NCI-H2107 (cell line): ENCODE measurements at places on chromosomes 5 and 9.

DNA sequence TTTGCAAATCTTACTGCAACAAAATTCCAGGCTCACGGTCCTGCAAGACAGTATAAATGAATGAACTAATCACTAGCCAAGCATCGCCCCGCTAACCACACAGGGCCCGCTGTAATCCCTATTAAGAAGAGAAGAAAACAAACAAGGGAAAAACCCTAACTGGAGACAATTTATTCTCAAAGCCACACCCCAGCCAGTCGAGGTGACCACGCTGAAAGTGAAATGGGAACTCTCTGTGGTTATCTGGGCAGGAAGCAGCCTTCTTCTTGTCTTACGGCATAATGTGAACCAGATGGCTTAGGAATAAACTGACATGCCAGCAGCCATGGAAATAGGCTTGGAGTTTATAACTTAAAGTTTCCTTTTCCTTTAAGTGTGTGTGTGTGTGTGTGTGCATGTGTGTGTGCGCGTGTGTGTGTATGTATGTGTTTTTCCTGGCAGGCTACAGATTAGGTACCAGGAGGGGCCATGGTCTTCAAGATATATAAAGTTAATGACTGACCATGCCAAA, 120.2 kb downstream of the SEMA6A start:
- no peak for DNase-seq

DNA sequence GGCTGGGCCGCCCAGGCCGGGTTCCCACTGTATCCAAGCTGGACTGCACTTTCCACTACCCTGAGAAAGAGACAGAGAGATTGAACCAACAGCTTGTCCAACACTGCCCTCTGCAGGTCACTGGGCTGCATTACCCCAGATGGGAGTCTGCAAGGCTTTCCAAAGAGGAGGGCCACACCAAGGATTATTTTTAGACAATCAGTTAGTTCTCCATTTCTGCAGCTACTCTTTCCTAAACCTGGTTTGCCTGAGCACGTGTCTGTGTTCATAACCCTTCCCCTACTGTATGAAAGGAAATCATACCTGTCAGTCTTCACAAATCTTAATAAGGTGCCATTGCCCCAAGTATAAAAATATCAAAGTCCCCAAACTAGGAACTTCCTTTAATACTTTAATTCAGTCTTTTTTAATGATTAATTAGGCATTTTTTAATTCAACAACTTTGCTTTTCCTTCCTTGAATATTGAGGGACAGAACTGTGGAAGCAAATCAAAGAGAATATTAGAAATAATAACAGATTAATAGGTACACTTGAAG, 13.4 kb upstream of the FGF1 start:
- DNase-seq: no peak

- DNase-seq: no peak
Observed at GRCh38 chr5:160787240-160787639, 64.8 kb downstream of the ATP10B start.

- DNase-seq: no peak
Observed at GRCh38 chr9:86909388-86909787, 37.9 kb downstream of the GAS1 start.

DNA sequence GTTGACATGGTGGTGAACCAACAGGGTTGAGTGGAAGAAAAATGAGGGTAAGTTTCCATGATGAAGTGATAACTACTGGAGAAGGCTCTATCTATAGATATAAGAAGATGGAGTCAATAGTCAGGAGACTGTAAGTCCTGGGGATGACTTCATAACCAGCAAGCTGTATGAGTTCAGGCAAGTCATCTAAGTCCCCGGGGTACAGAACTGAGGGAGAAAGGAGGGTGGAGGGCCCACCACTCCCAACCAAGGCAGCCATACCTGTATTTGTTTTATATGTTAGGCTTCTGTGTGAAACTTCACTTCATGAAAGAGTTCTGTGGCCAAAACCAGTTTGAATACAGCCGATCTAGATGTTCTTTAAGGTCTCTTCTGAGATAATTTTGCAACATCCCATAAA, 53.3 kb upstream of the IFNE start:
- DNase-seq: no peak

GRCh38 chr9:80932181-80932580, 757.2 kb downstream of the TLE1 start:
- DNase-seq: no peak

DNA sequence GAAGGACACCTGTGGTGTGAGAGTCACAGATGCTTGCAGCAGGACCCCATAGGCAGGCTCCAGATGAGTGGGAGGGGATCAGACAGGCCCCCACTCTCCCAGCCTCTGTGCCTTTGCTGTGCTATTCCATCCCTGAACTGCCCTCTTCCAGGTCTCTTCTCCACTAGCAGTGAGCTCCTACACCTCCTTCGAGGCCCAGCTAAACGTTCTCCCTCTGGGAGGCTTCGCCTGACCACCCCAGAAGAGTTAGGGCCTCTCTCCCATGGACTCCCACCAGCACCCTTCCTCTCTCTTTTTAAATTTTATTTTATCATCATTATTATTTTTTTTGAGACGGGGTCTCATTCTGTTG, 35.9 kb upstream of the STRBP start:
- DNase-seq: no peak

- DNase-seq: no peak
Observed at GRCh38 chr9:70043285-70043684, 363 bp upstream of the MAMDC2 start.

DNA sequence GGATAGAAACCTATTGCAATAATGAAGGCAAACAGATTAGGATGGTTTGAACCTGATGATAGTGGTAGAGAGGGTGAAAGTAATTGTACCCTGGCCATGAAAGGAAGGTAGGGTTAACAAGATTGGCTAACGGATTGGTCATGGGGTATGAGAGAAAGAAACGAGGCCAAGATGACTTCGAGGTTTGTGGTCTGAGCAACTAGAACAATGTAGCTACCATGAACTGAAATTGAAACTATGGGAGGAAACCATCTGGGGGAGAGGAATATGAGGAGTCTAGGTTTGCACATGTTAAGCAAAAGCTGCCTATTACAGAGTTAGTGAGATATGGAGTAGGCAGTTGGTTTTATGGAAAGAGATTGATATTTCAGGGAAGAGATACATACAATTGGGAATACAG, 406.0 kb downstream of the PRELID2 start:
- no peak for DNase-seq

GRCh38 chr9:133981589-133981957, 10.6 kb downstream of the VAV2 start:
- no peak for DNase-seq

DNA sequence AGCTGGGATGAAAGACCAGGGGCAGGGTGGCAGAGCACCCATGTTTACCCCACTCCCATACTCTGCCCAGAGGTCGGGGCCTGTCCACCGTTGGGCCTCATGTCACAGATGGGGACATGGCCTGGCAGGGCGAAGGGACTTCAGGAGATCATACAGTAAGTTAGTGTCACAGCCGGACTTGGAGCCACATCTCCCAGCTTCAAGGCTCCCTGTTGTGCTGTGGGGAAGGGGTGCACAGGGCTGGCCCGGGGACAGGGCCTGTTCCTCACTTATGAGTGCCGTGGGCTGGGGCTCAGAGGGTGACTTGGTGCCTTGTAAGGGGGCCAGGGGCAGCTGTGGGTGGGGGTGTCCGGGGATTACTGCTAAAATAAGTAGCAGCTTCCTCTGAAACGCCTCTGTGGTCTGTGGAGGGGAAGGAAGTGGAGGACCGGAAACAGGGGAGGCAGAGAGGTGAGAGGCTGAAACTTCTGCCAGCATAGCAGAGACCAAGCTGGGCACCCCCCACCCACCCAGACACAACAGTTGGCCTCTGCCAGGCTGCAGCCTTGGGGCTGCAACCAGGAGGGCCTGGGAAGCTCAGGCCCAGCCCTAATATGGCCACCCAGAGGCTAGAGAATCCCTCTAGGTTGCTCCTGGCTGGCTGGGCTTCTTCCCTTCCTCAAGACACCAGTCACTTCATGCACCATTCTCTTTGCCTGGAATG, 41.1 kb upstream of the NEK6 start:
- no peak for DNase-seq

DNA sequence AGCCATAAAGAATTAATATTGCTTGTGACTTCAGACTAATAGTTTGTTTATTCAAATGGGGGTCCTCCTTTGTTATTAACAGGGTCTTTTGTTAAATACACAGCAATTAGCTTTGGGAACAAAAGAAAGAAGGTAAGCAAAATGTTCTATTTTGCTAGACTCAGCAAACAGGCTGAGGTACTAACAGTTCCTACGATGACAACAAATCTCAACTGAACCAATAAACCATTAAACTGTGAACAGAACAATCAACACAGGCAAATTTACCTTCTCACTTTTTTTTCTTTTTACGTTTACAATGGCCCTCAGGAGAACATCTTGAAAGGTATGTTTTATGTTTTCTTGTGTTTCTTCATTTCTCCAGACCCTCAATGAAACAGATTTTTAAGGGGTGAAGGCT, 207.2 kb downstream of the NFIB start:
- no peak for DNase-seq

DNA sequence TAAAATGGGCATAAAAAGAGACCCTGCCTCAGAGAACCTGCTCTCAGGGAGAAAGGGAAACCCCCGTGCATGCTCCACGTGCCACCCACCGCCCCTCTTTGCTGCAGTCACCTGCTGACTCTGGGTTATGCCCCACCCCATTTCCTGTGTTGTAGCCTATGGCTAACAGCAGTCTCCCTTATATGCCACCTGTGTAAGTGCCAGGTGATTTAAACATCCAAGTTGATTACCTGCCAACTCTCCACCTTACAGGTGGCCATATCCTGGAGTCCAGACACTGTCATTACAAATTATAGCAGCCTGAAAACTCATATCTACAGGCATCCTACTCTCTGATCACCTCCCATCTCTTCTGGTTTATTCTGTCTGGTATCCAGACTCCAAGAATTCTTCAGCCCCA, 242.6 kb downstream of the HSPA4 start:
- DNase-seq: no peak

DNA sequence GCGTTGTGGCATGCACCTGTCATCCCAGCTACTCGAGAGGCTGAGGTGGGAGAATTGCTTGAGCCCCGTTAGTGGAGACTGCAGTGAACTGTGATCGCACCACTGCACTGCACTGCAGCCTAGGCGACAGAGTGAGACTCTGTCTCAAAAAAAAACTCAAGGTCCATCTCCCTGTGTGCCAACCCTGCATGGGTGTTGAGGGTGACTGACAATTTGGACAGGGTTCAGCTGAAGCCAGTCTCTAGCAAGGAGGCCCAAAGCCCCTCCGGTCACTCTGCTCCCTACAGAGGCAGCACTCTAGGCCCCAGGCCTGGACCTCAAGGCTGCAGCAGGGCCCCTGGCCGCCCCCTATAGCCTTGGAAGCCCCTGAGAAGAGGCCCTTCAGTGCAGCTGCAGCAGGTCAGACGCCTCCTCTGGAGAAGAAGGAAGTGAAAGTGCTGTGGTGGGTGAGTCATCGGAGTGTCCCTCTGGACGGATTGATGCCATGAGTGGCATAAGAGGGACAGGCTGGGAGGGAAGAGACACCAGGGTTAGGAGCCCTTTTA, 39.2 kb upstream of the NEK6 start:
- DNase-seq: no peak

GRCh38 chr9:111037356-111037707, 938 bp downstream of the LPAR1 start:
- DNase-seq: no peak

- DNase-seq: no peak
Observed at GRCh38 chr9:9319007-9319406, 1293.8 kb downstream of the PTPRD start.

GRCh38 chr5:138700581-138701362, 52.5 kb upstream of the CTNNA1 start:
- DNase-seq: no peak

DNA sequence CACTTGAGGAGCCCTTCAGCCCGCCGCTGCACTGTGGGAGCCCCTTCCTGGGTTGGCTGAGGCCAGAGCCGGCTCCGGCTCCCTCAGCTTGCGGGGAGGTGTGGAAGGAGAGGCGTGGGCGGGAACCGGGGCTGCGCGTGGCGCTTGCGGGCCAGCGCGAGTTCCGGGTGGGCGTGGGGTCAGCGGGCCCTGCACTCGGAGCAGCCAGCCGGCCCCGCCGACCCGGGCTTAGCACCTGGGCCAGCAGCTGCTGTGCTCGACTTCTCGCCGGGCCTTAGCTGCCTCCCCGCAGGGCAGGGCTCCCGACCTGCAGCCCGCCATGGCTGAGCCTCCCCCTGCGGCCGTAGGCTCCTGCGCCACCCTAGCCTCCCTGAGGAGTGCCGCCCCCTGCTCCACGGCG, 6.2 kb upstream of the SHB start:
- DNase-seq: no peak

- DNase-seq: no peak
Observed at GRCh38 chr9:1094749-1095148, 44.6 kb downstream of the DMRT2 start.

- no peak for DNase-seq
Observed at GRCh38 chr5:137648361-137648760, 87.5 kb downstream of the KLHL3 start.

DNA sequence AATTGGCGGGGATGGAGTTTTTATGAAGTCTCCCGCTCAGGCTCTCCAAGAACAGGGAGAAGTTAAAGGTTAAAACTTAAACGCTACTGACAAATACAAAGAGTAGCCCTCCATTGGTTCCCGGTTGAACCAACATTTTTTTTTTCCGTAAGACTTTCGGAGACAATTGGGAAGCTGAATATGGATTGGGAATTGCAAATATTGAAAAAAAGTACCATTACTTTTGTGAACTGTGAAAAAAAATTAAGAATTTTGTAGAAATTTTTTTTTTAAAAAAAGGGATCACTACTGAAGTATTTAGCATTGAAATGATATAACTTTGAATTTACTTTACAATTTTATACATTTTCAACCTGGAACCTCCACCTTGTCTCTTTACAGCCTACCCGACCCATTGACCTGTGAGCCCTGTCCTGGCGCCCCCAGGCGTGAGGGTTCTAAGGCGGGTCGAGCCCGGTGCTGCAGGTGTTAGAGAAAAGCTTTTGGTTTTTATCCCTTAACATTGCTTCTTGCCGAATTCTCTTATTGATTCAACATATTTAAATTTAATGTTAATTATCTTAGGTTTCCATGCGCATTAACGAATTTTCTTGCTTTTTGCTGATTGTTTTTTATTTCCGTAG, 448 bp upstream of the ZNF782 start:
- DNase-seq: no peak
